Suppressor macrophage (primary cell): ENCODE measurements at places on chromosomes 6 and 20.

GRCh38 chr6:147207351-147207750, 3.1 kb downstream of the STXBP5 start:
- DNase-seq: no peak

- DNase-seq: no peak
Observed at GRCh38 chr20:63097336-63097831, 90.6 kb upstream of the BHLHE23 start.

DNA sequence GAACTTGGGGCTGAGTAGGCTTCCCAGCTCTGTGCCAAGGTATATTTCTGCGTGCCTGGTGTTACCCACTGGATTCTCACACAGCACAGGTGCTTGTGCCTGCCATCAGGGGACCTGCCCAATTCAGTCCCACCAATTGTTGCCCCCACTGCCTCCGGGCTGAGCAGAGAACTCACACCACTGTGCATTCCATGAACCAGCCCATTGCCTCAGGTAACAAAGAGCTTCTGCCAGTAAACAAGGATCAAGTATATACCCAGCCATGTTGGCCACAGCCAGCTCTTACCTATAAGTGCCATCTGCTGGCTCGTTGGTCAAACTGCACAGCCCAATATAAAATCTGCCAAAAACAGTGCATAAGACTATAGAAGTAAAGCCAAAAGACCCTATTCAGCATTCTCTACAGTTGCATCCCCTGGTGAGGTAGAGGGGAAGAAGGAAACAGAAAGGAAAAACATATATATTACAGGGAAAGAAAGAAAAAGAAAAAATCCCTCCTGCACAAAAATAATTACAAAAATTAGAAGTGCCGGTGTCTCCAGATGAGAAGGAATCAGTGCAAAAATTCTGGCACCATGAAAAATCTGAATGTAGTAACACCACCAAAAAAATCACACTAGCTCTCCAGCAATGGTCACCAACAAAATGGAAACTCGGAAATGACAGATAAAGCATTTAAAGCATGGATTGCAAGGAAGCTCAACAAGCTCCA, 241.4 kb downstream of the IBTK start:
- peak; percentile 40 for DNase-seq

DNA sequence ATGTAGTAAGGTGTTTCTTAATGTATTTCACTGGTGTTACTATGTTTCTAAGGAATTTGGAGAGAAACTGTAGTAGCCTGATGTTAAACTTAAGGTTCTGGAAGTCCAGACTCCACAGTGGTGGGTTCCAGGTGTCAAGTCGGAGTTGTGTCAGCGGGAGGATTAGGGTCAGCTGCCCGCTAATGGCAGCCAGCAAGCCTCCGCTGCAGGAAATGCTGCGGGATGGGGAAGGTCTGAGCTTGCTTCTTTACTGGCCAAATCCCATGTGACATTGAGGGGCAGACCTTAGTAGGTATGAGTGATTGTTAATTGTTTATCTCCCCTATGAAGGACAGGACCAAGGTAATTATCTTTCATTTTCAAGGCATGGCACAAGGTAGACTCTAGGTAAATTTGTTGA, 3.7 kb upstream of the ARID1B start:
- DNase-seq: no peak

DNA sequence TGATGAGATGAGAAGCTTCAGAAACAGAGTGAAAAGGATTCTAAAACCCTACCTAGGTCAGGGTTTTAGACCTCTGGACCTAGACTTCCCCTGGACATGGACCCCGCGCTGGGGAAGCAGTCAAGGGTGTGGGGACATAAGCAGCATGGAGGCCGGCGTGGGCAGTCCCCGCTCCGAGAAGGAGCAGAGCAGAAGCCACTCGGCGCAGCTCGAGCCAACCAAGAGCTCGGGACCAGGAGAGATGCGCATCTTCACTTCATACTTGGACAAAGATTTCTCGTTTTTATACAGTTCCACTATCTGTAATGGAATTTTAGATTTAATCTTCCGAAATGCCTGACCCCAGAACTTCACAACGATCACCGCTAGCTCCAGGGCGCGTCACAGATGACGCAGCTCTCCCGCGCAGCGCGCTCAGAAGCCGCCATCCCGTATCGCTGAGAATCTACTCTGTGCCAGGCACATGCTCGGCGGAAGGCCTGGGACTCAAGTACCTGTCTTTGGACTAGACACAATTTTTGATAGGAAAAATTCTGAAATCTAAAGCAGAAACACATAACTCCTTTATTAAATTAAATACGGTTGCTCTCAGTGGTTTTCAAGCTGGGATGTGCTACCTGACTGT, 60.3 kb downstream of the WDR27 start:
- no peak for DNase-seq

GRCh38 chr20:50128520-50128905, 15.6 kb upstream of the UBE2V1 start:
- DNase-seq: no peak

DNA sequence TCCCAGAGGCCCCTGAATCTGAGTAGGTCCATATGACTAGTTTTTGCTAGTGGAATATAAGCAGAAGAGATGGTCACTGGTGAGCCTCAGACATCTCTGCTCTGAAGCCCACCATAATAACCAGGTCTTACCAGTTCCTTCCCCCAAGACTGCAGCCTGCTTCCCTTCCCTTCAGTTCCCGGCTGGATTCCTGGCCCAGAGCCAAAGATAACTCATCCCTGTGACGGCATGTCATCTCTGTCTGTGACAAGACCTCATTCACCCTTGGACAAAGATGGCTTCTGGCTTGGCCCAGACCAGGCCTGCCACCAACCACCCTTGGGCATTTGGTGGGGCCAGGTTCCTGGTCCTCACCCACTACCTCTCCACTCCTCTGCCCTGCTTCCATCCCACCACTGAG, 145.5 kb upstream of the TOP1 start:
- no peak for DNase-seq

GRCh38 chr20:6959900-6960312, 192.4 kb downstream of the BMP2 start:
- no peak for DNase-seq

DNA sequence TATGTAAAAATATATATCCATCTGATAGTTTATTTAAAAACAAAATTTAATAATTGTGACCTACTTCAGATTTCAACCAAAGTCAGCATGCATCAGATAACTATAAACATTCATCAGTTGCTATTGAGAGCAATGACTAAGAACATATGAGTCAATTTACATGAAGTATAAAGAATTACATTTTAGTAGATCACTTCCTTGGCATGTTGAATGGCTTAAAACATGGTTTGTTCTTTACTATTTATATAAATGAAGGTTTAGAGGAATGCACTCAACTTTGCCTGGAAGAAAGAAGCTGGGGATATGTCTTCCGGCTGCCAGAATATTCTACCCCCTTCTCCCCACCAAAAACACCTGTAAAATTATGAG, 6.4 kb upstream of the FAM217A start:
- DNase-seq: no peak

GRCh38 chr20:58306421-58307261, 2.9 kb upstream of the RAB22A start:
- peak; percentile 96 for DNase-seq

- no peak for DNase-seq
Observed at GRCh38 chr6:54847799-54848597, 1.4 kb downstream of the FAM83B start.

DNA sequence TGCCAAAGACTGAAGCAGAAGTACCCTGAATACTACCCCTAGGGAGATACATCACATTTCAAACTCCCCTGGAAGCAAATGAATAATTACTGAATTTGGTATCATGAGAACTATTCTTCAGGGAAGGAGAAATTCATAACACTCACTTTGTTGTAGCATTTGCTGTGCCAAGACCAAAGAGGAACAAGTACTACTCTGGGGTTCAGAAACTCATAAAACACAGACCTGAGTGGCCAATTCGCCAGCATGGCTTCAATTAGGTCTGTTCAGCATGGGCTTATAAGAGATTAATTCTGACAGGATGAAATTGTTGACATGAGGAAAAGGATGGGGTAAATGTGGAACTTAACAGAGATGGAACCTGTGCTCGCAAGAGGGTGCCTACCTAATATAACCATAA, 6.5 kb downstream of the ELOVL5 start:
- DNase-seq: no peak

- DNase-seq: no peak
Observed at GRCh38 chr20:2775139-2775538, 25.3 kb downstream of the CPXM1 start.

GRCh38 chr6:112956696-112957535, 609.8 kb downstream of the RFPL4B start:
- DNase-seq: no peak

GRCh38 chr20:51961964-51962761, 159.8 kb upstream of the SALL4 start:
- no peak for DNase-seq

- DNase-seq: no peak
Observed at GRCh38 chr6:95186710-95187109, 390.6 kb upstream of the MANEA start.

DNA sequence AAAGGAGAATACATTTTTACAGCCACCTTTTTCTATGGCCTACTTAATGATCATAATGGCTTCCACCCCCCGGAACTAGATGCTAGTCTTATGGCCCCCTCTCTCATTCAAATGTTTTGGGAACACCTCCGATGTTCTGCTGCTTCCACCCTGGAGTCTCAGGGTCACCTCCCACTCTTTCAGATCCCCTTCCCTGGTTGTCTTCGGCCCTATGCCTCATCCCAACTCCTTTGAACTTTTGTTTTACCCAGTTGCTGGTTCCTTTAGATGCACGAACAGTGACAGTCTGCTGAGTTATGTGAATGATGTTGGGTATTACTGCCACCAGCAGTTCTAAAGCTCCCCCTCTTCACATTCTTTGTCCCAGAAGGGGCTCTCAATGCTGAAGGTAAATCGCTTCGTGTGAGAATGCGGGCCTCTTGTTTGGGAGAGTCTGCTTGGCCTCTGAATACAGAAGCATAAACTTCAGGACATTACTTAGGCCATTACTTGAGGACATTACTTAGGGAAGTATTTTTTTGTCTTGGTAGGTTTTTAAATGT, 309.1 kb downstream of the SOX4 start:
- no peak for DNase-seq

DNA sequence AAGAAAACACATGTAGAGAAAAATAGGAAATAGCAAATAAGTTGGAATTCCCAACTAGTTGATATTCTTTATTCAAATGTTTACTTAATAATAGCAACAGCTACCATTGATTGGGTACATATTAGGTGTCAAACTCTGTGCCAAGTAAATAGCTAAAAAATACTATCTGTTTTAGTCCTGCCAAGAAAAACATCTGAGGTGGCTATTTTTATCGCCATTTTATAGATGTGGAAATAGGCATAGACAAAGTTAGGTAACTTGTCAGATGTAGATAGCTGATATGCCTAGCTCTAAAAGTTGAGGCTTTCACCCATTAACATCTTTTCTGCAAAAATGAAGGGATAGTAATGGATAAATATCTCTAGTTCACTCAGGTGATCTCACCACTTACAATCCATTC, 549.2 kb upstream of the ID4 start:
- no peak for DNase-seq

DNA sequence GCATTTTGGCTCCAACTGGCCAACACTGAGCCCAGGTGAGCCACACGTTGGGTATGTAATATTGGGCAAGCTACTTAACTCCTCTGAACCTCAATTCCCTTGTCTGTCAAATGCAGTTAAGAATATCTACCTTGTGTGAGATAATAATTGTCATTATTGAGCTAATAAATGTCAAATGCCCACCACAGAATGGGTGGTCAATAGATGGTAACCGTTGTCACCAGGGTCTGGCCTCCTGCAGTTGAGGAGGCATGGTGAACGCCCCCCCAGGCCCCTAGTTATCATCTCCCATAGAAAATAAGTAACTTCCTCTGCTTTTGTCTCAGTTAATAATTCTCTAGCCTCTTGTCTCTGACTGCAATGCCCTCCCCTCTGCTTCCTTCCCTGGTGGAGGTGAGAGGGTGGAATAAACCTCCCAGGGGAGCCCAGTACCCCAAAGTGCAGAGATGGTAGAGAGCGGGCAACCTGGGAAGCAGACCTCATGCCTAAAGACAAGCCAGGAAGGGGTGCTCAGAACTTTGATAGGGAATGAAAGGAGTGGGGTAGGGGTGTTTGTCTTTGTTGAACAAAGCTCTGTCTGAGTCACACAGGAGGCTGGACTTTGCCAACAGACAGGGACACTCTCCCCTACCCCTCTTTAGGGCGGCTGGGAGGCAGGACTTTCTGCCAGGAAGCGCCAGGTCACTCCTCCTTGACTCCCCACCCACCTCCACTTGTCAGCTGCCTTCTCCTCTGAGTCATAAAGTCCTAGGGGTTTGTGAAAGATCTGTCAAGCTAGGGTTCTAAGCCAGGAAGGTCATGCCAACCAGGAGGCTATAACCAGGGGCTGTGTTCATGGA, 1.3 kb upstream of the UNC5CL start:
- peak; percentile 74 for DNase-seq

DNA sequence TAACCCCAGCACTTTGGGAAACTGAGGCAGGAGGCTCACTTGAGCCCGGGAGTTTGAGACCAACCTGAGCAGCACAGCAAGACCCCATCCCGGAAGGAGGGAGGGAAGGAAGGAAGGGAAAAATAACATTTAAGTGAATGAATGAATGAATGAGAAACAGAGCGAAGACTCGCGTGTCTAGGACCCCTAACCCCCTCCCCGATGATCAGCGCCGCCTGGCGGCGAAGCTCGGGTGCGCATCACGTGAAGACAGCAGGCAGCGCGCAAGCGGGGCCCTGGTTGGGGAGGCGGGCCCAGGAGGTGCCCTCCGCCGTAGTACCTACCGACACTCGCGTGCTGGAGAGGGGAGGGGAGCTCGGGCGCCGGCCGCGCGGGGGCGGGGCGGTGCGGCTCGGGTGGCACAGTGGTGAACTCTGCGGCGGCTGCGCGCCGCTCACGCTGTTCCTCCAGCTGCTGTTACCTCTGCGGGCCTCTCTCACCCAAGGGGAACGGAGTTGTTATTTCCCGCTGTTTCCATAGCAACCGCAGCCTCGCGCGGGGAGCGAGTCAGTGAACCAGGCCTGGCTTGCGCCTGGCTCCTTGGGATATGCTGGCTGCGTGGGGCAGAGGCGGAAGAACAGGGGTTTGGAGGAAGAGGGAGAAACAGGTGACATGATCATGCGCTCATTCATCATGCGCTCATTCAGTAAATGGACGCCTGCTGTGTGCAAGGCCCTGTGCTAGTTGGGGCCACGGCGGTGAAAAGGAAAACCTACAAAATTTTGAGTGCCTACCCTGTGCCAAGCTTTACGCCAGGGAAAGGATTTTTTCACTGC, 2.0 kb upstream of the DCDC2 start:
- peak; percentile 82 for DNase-seq

GRCh38 chr6:10401004-10401536, 13.8 kb downstream of the TFAP2A start:
- no peak for DNase-seq

- no peak for DNase-seq
Observed at GRCh38 chr6:148620579-148621298, 126.1 kb upstream of the UST start.

DNA sequence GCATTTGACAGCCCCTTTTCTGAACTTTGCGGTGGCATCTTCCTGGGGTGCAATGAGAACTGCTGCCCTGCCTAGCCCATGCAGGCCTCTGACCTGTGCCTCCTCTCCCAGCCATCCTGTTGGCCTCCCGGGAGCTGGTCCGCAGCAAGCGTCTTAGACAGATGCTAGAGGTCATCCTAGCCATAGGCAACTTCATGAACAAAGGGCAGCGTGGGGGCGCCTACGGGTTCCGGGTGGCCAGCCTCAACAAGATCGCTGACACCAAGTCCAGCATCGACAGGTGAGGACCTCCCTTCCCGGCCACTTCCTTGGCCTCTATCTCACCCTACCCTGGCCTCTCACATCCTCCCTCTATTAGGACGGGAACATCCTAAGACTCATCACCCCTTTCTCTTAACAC, 37.6 kb downstream of the MOCS1 start:
- DNase-seq: no peak
